ENCODE measurements at places on chromosomes 1 and 21.

GRCh38 chr1:93661829-93662474 lies 19.7 kb downstream of the BCAR3 start:
- DNase-seq: no peak

- no peak for DNase-seq
Measured at GRCh38 chr1:115753830-115754229, 14.7 kb downstream of the CASQ2 start.

DNA sequence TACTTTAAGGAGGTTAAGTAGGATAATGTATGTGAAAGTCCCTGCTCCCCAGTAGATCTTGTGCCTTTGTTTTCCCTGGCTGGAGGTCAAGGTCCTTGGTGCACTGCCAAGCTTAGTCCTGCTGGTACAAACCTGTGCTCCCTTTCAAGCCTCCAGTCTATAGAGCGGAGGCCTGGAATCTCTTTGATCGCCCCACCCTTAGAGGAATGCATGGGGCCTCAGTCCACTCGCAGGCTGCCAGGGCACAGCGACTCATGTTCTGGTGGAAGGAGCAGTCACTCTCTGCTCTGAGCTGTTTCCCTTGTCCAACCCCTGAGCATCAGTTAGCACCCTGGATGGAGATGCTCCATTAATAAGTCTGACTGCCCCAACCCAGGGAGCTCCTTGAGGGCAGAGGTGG lies 121.8 kb downstream of the HMGB4 start:
- DNase-seq: no peak

DNA sequence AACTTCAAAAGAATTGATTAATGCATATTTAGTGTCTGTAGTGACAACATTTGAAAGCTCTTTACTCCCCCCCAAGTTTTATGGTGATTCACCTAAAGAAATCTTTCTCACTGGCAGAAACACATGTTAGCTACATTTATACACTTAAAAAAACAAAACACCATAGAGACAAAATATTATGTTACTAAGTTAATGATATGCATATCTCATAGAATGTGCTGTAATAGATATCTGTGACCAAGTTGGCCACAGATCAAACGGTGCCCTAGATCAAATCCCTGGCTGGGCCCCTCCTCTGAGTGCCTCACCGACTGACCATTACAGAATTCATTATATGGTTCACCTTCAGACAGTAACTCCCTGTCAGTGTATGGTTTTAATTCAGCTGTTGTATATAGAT lies 322.1 kb upstream of the LYPLAL1 start:
- DNase-seq: no peak

- DNase-seq: no peak
Measured at GRCh38 chr21:37207441-37208009, 59.6 kb downstream of the VPS26C start.

DNA sequence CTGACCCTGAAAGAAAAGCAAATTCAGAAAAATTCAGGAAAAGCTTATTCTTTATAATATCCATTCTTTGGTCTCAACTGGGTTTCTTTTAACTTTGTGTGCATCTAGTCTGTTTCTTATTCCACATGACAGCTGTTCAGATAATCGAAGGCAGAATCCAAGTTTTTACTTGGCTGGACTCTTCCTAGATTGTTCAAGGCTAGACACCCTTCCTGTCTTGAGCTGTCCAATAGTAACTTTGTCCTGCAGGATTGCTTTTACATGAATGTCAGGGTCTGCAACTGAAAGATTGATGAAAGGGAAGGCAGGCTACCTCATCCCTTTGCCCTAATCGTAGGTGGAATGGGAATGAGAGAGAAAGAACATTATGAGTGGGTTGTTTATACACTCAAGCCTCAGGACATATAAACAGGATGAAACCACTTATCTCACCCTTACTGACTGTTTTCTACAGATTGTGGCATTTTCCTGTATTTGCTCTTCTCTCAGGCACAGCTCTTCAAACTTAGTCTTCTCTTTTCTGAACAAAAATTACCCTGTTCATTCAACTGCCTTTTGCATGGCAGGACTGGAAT lies 76.9 kb downstream of the LEPR start:
- DNase-seq: no peak

GRCh38 chr1:33140153-33141149 lies 41.4 kb downstream of the TRIM62 start:
- DNase-seq: no peak

DNA sequence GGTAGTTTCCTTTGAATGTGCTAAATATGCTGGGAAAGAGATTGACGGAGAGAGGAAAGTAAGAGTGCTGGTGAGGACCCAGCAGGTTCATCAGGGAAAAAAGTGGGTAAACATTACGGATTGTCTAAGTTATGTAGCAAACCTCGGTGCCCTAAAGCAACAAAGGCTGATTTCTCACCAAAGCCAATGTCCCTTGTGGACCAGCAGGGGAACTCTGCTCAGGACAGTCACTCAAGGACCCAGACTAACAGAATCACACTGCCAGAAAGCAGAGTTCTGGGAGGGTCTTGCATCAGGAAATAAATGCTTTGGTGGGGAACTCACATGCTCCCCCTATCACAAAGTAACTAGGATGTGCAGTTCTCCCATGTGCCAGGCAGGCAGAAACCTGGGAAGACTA lies 1.7 kb upstream of the IKBKE start:
- no peak for DNase-seq

DNA sequence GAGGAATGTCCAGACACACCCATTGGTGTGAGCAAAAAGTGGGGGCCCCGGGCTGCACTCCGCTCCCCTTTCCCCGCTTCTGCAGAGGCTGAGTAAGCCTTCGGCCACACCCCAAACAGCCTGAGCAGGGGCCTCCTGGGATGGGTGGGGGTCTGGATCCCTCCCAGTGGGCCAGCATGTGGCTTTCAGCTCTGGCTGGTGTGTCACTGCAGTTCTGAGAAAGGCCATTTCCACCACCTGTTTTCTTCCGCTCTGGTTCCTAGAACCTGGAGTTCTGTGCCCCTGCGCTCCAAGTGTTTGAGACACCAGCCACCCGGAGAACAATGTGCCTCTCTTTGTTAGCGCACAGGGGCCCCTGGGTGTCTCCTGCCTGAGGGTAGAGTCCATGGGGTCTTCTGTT lies 30.9 kb downstream of the SLC37A1 start:
- no peak for DNase-seq

DNA sequence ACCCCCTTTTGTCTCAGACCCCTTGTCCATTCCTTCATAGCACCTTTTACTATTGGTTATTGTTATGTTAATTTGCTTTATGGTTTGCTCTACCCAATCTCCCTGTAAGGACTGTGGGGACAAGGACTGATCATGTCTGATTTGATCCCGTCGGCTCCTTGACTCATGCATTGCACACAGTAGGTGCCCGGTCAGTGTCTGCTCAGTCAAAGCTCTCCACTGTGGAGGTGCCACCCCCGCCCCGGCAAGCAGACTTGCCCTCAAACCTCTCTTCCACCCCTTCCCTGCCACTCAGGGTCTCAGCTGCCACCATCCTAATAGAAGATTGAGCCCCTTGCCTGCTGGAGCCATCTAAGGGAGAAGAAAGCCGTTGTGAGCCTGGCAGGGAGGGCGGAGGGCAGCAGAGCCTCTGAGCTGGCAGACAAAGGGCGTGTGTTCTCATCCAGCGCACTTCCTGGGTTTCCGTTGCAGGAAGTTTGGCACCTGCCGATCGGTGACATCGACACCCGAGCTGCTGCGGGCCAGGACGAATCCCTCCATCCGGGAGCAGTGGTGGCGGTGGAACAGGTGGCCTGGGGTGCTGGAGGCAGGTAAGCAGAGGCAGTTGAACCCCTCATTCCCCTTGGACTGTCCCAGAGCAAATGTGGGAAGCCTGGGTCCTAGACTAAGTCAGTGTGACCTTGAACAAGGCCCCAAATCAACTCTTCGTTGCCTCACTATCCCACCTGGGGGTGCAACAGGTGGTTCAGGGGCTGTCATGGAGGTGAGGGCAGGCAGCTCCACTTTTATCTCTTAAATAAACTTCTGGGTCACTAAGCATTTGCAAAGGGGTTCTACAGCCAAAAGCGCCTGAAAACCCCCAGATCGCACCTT lies 2.2 kb upstream of the FBLIM1 start:
- DNase-seq: no peak

GRCh38 chr1:94876362-94876761 lies 50.5 kb downstream of the CNN3 start:
- no peak for DNase-seq

- DNase-seq: no peak
Measured at GRCh38 chr1:4447778-4448420, 206.5 kb upstream of the AJAP1 start.
